ENCODE measurements at places on chromosomes 16 and 17.

GRCh38 chr16:13571036-13571435 is 348.9 kb upstream of the ERCC4 start:
- DNase-seq: no peak

DNA sequence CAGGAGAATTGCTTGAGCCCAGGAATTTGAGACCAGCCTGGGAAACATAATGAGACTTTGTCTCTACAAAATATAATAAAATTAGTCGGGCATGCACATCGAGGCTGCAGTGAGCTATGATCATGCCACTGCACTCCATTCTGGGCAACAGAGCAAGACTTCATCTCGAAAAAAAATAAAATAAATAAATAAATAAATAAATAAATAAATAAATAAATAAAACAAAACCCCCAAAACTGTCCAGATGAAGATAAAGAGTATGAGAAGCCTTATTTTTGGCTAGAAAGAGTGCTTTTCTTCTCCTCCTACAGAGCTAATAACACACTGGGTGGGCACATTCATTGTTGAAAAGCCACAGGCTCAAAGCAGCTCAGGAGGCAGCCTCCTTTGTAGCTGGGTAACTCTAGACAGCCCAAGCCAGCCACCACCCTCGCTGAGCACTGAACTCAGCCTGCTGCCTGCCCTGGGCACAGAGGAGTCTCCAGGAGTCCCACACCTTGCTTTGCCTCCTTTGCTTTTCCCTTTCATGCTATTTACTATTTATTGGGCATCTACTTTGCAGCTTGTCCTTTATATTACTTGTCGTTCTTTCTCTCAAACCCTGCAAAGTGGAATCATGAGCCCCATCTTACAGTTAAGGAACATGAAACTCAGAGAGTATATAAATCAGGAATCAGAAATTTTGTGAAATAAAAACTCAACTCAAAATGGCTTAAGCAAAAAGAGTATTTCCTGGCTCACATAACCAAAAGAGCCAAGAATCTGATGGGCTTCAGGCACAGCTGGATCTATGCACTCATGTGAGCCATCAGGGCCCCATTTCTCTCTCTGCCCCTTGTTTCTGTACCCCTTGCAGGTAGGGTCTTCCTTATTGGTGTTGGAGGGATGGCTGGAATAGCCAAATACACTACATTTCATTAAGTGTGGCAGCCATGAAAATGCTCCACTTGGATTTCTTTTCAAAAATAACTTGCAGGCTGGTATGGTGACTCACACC is 18.1 kb upstream of the C16orf87 start:
- DNase-seq: no peak

DNA sequence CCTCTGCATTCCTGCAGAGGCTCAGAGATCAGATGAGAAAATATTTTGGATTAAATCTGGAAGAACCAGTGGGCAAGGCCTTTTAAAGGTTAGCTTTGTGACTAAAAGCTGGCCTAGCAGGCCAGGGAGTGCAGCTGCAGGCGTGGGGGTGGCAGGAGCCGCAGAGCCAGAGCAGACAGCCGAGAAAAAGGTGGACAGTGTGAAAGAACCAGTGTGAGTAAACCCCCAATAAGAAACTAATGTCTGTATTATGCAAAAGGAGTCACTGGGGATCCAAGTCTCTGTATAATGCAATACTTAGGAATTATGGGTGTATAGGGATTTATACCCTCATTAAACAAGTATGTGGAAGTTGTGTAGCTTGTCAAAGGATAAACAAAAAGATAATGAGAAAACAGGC is 21.4 kb upstream of the SPACA3 start:
- DNase-seq: no peak

DNA sequence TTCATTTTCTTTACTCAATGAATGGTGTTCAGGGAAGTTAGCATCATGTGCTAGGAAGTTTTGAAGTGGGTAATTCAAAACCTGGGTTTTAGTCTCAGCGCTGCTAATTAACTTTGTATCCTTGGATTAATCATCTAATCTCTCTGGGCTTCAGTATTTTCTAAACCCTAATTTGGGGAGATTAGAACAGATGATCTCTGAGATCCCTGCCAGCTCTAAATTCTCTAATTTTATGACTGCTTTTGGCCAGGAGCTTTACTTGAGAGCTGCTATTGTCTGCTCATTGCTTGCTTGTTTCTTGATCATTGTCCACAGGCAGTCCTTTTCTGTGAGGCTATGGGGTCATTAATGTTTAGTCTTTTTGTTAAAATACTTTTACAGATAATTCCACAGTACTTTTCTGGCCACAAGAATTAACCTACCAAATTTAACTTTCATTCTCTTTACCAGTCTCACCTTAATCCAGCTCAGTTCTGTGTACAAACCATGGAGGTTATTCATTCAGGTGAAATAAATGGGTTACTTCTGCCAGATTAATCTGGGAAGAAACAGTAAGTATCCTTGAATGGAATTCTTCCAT is 28.4 kb upstream of the VWA3A start:
- DNase-seq: no peak

GRCh38 chr16:65414284-65414984 is 292.6 kb upstream of the CDH11 start:
- no peak for DNase-seq

GRCh38 chr17:32527146-32527545 is 40.4 kb downstream of the CDK5R1 start:
- DNase-seq: no peak

- DNase-seq: no peak
These were observed 28.1 kb upstream of the ITGA2B start for GRCh38 chr17:44417553-44417952.

DNA sequence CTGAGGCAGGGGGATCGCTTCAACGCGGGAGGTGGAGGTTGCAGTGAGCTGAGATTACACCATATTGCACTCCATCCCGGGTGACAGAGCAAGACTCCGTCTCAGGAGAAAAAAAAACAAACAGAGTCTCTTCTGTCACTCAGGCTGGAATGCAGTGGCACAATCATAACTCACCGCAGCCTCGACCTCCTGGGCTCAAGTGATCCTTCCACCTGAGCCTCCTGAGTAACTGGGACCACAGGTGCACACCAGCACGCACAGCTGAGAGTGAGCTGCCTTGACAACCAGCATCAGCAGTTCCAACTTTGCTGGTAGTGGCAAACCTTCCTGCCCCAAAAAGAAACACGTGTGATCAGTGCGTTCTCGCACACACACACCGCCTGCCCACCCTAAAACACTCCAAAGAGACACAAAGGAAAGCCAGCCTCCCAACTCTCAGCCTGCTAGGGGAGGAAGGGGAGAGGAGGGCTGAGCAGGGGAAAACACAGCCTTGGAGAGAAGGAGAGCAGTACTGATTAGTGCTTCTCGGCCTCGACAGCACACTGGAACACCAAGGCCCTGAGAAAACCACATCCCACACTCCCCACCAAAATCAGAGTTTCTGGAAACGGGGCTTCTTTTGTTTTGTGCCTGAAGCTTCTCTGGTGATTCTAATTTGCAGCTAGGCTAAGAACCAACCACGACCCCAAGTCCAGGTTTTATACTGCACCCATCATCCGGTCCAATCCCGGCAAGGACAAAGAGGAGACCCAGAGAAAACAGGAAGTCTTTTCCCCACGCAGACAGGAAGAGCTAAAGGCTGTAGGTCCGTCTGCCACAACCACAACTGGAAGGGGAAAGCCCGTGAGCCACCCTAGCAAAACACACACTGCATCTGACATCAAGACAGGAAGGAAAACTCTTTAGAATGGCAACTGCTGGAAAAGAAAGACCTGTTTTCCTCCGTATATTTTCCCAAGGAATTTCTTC is 28.8 kb downstream of the ZCCHC14 start:
- DNase-seq: no peak

DNA sequence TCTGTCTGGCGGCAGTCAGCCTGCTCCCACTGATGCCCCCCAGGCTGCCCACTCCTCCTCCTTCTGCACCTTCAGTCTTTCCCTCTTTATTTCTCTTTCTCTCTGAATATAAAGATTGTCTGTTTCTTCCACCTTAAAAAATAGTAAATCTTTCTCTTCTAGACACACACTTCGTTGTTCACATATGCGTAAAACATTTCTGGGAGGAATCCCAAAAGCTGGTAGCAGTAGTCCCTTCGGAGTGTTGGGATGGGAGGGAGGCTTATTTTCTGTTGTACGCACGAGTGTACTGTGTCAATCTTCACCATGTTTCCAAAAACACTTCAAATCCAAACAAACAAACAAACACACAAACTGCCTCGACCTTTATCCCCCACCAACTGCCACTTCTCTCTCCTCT is 9.9 kb downstream of the OSBPL7 start:
- DNase-seq: no peak

GRCh38 chr16:17914168-17914567 is 422.4 kb downstream of the NPIPA8 start:
- DNase-seq: no peak

- no peak for DNase-seq
These were observed 108.5 kb downstream of the NLK start for GRCh38 chr17:28151001-28151400.

DNA sequence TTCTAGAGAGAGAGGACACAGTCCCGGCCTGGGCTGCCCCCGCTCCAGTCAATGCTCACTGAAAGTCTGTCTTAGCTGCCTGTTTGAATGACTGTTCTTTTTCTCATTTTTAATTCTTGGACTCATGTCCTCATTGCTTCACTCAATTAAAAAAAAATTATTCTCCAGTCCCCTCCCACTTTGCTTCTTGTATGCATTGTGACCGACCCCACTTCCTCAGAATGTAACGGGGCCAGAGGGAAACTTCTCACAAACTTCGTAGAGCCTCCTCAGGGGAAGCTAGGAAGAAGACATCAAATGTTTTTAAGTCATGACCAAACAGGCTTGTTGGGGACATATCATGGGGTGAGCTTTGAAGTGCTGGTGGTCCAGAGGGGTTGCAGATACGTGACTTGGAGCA is 113.2 kb downstream of the CCDC182 start:
- no peak for DNase-seq

- no peak for DNase-seq
These were observed 1.9 kb downstream of the TSEN54 start for GRCh38 chr17:75518201-75518600.

- DNase-seq: no peak
These were observed at the start of gene PLD2 for GRCh38 chr17:4806777-4807604. PLD2 (plus strand) TSS chr17:4807152; CDS start chr17:4807773, 621 bp downstream.

- DNase-seq: no peak
These were observed 4.3 kb upstream of the NPW start for GRCh38 chr16:2015117-2015946.

DNA sequence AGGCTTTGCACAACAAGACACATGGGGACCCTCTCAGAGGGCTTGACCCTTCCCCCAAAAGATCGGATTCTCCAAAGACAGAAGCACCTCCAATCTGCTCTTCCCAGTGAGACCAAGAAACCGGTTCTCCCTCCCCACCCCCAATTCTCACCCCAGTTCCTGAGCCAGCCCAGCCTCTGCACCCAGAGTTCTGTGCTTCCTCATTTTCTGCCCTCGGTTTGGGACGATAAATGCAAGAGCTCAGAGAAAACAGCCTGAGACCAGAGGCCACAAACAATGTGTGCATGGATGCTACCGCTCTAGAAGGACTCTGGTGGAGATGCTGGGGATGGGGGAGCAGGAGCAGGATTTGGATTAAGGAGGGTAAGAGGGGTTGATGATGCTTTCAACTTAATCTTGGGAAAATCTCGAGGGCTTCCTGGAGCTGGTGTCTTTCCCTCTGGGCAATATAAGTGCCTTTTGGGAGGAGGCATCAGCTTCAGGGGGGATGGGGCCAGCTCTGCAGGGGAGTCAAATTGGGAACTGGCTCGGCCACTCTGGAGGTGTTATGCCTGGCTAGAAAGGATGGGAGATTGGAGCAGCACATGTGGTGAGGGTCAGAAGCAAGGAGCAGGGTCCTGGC is 6.0 kb downstream of the KRT15 start:
- no peak for DNase-seq

GRCh38 chr16:81651758-81652718 is 127.1 kb upstream of the PLCG2 start:
- DNase-seq: no peak

- DNase-seq: no peak
These were observed 16.7 kb downstream of the IL34 start for GRCh38 chr16:70662991-70663523.

GRCh38 chr17:28929787-28930186 is 21.5 kb downstream of the PHF12 start:
- DNase-seq: no peak

DNA sequence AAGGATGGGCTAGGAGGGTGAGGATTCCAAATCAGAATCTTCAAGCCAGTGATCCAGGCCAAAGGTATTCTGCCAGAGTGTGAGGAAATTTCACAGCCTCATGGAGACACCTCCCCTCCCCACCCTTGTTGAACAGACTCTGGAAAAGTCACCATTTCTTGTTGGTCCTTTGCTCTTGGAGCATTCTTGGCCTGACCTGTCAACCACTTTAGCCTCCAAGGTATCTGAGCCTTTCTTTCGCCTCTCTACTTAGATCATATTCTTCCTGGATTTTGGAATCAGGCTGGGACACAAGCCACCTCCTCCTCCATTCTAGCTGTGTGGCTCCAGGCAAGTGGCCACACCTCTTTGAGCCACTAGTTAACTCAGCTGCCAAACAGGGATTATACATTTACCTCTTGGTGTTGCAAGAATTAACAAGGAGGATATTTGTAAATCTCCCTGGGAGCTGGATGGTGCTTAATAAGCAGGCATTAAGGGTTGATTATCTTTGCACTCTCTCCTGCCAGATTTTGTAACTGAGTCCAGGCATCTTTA is 193.5 kb downstream of the WWOX start:
- no peak for DNase-seq

- DNase-seq: no peak
These were observed 33.0 kb upstream of the TOM1L1 start for GRCh38 chr17:54867634-54868033.

DNA sequence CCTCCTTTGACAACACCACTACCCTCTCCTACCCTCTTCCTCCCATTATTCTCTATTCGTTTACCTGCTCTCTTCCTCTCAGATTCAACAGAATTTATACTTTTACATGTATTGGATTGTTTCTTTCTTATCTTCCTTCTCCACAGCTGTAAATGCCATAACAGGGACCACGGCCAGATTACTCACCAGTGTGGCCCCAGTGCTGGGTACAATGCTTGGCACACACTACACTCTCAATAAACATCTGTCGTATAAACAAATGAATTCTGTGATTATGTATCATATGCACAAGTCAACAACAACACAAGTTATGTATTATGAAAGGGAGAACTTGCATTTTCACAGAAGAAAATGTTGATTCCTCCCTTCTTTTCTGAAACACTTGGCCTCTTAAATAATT is 20.0 kb downstream of the AARSD1 start:
- DNase-seq: no peak

GRCh38 chr16:24430954-24431760 is 108.2 kb upstream of the RBBP6 start:
- no peak for DNase-seq

- no peak for DNase-seq
These were observed 25.7 kb upstream of the SUPT4H1 start for GRCh38 chr17:58377661-58378060.

- DNase-seq: no peak
These were observed 3.1 kb upstream of the TEX19 start for GRCh38 chr17:82355770-82356427.

DNA sequence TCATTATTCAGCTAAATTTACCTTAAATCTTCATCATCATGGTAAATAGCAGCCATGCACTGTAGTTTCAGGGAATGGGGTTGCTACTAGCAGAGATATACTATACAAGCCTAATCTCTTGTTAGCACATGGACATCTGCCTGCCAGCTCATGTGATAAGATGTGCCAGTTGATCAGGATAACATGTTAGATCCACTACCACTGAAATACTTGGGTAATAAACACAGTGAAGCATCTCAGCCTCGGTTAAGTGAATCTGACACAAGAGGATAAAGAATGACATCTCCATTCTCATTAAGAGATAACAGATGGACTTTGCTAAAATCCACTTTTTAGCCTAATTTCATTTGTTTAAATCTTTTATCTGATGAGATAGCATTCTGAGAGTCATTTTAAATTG is 256.1 kb downstream of the CDH8 start:
- no peak for DNase-seq
